ENCODE measurements at places on chromosomes 6 and 20.

DNA sequence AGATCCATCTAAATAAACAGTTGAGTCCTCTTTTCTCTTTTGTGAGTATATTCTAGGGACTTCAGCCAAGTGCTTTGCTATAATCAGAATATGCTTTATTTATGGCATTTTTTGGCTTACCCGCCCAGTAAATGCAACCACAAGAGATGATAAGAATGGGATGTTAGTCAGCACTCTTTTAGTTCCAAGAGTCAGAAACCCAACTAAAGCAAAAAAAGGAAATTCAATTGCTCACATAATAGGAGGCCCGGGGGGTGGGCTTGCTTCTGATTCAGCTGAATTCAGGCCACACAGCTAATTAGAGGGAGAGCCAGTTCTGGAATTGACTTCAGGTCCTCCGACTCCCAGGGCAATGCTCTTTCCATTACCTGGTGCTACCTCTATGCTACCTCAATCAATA lies 250.6 kb downstream of the FARS2 start:
- no peak for DNase-seq

- DNase-seq: no peak
Measured at GRCh38 chr6:157496534-157497095, 115.6 kb downstream of the ZDHHC14 start.

- DNase-seq: no peak
Measured at GRCh38 chr6:10542213-10542612, 21.1 kb downstream of the GCNT2 start.

- DNase-seq: no peak
Measured at GRCh38 chr20:41877911-41878310, 259.7 kb upstream of the CHD6 start.

GRCh38 chr6:158868122-158868480 lies 48.9 kb upstream of the EZR start:
- no peak for DNase-seq

DNA sequence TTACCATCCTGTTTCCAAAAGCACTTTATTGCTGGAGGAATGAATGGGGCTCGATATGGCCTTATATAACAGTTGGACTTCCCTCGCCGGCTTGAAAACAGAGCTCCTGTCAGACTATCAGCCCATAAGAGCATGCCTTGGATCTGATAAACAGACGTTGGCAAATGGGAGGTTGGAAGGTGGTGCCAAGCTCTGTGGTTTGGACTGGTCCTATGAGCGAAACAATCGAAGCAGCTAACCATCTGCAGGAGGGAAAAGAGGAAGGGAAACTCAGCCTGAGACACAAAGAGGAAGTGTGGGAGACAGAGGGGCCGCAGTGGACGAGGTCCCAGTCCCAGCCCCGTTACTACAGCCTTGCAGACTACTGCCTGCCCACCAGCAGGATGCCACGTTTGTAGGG lies 92.9 kb downstream of the TFAP2C start:
- DNase-seq: peak; percentile 22

DNA sequence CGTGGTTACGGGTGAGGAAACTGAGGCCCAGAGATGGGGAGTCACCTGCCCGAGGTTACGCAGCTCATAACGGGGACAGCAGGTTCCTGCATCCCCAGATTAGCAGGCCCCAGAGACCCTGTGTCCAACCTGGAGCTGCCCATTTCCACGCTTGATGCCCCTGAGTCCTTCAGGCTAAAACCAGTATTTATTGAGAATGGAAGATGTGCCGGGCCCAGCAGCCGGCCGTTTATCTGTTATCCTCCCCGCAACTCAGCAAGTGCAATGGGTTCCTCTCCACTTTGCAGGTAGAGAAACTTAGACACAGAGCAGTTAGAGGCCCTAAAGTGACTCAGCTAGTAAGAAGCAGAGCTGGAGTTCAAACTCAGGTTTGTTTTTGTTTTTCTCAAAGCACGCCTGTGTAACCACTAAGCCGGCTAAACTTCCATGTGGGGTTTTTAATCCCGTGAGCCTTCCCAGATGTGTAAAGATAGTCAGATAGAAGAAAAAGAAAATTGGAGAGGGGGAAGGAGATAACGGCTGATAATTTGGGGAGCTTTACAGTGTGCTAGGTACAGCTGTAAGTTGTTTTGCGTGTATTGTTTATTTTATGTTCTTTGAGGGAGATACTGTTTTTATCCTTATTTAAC lies 775 bp downstream of the PFDN4 start:
- no peak for DNase-seq

DNA sequence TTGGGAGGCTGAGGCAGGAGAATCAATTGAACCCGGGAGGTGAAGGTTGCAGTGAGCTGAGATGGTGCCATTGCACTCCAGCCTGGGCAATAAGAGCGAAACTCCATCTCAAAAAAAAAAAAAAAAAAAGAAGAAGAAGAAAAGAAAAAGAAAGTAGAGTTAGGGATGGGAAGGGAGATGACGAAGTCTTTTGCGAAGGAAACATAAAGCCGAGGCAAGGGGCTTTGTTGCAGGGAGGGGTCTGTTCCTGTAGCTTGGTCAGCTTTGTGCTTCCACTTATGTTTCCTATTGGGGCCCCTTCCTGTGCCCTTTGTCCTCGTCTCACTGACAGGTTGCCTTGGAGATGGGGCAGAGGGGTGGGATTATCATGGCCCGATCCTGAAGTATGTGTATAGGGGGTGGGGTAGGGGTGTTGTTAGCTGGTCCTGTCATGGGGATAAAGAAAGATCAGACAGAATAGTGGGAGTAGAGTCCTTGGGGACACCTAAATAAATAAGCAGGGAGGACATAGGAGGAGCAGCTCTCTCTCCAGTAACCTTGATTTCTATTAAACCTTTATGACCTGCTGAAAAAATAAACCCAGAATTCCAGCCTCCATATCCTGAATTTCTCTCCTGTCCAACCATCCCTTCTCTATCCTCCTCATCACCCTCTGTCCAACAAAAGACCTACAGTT lies 1.1 kb upstream of the CLIC1 start:
- no peak for DNase-seq

DNA sequence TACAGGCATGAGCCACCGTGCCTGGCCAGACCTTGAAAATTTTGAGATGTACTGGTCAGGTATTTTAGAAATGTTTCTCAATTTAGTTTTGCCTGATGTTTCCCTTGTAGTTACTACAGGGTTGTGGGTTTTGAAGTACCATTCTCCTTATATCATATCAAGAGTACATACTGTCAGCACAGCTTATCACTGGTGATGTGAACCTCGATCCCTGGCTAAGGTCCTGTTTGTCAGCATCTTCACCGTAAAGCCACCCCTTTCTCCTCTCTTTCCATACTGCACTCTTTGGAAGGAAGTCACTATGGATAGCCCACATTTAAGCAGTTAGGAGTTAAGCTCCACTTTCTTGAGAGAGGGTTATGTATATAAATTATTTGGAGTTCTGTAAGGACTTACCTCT lies 27.8 kb downstream of the PHACTR2 start:
- DNase-seq: no peak

DNA sequence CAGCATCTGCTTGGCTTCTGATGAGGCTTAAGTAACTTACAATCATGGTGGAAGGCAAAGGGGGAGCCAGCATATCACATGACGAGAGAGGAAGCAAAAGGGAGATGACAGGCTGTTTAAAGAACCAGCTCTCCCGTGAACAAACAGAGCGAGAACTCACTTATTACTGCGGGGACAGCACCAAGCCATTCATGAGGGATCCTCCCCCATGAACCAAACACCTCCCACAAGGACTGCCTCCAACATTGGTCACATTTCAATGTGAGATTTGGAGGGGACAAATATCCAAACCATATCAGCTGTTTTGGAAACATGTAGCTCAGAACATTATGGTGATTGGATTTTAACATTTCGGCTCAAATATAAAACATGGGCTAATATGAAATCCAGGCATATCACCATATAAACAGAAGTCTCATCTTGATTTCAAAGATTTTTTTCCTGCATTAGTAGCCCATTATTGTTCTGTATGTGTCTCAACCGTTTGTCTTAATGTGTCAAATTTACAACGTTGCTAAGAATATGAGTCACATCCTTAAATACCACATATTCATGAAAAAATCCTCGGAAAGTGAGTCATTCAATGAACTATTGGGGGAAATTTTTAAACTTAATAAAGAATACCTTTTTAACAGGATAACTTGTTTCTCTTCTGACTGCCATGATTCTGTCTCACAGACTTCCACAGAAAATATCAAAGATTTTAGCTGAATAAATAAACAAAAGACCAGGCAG lies 894.3 kb downstream of the TFAP2A start:
- DNase-seq: no peak

DNA sequence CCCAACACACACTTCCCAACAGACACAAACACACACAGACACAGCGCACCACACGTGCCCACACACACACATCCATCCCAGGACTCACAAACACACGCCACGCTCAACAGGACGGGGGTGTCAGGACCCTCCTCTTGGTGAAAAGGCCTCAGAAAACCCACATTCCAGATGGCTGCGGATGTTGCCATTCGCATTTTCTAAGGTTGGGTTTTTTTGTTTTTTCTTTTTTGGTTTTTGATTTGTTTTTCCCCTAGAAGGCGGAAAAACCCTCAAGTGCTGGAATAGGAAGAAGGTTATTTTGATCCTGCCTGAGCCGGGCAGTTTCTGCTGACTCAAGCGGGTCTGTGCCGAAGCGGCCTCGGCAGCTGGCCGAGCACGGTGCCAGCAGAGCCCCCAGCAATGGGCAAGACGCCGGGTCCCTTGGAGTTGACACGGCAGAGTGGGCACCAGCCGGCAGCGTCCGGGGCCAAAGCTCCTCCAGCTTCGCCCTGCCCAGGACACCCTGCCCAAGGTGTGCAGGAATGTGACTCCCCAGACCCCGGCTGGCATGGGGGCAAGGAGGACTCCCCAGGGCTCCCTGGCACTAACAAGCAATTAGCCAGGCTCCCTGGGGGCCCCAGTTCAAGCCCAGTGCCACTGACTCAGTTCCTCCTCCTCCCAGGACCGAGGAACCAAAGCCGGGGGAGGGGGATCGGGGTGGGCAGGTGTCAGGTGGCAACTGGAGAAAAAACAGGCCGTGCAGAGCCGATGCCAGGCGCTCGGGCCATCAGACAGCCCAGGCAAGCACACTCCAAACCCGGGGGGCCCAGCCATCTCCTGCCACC lies 40.9 kb upstream of the ZBP1 start:
- no peak for DNase-seq

DNA sequence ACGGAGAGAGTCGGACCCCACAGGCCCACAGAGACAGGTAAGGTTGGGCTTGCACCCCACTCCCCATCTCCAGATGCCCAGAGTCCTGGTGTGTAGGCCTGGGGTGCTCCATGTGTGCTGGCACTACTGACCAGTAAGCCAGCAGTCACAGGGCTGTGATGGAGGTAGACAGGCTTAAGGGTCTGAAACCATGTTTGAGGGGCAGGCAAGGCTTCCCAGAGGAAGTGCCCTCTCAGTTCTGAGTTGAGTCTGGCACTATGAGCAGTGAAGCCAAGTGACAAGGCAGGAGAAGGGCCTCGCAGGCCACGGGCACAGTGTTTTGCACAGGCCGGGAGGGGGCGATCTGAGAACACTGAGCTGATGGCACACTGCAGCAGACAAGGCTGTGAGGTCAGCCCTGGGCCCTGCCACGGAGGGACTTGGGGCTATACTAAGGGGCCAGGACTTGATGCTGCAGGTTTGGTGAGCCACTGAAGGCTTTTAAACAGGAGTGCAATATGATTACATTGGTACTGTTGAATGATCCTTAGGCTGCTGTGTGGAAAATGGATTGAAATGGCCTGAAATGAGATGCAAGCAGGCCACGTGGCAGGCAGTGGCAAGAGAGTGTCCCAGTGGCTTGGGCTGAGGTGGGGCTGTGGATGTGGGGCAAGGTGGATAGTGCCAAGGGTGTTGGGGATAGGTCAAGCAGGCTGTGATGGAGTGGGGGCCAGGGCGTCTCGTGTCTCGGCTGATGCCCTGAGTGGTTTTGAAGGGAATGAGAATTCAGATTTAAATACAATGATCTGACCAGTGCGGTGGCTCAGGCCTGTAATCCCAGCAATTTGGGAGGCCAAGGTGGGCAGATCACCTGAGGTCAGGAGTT lies 20.3 kb downstream of the TTBK1 start:
- DNase-seq: peak; percentile 38

- peak; percentile 86 for DNase-seq
Measured at GRCh38 chr6:105459049-105459448, 56.2 kb upstream of the PREP start.

GRCh38 chr6:148790817-148791216 lies 44.0 kb downstream of the UST start:
- peak; percentile 10 for DNase-seq

DNA sequence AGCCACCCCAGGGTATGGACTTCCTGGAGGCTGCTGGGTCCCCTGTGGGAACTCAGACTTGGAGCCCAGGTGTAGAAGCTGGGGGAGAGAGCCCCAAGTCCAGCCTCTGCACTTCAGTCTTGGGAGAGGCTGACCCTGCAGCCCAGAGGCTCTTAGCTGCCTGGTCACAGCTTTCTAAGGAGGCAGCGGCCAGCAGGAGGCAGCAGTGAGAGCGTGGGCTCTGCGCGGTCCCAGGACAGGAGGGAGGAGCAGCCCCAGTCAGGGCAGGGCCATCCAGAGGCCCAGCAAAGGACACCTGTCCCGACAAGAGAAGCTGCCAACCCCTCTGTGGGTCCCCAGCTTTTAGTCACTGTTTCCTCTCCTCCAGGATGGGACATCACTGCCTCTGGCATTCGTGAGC lies 9.4 kb downstream of the TREML2 start:
- DNase-seq: no peak

GRCh38 chr20:43752051-43752360 lies 25.2 kb upstream of the GTSF1L start:
- DNase-seq: no peak

DNA sequence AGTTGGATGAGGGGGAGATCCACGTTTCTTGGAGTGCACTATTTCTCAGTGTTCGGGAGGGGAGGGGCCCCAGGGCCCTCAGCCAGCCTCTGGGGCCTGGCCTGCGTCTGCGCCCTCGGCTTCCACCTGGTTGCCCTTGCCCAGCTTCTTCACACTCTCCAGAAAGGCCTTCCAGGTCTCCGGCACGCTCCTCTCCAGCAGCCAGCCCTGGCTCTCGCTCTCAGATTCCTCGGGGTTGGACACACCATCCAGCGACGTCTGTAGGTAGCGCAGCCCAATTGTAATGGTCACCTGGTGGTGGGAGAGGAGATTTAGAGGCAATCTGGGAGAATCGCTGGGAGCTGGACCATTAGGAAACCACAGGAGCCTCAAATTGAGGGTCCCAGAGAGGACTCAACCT lies 24.2 kb downstream of the PRPH2 start:
- DNase-seq: no peak

Data from GM12864 (cell line).